ENCODE measurements at places on chromosomes 4 and X. TPM values are rescaled to one million over a fixed set of nuclear protein-coding genes. Genes with fewer than 3 reads are reported as not detected.

CSAG2 gene
- total RNA-seq = not detected

GRCh38 chr4:159446266-159446976 is 343.5 kb downstream of the RAPGEF2 start:
- H3K4me1 ChIP-seq = peaks cover 37% of the 10 kb centered on the region
- H3K4me3 ChIP-seq = peak overlapping the region; percentile 49
- H3K27ac ChIP-seq = peak overlapping the region; percentile 74
- peak; percentile 76 for DNase-seq
- no peaks in the 10 kb centered on the region for H3K36me3 ChIP-seq

DNA sequence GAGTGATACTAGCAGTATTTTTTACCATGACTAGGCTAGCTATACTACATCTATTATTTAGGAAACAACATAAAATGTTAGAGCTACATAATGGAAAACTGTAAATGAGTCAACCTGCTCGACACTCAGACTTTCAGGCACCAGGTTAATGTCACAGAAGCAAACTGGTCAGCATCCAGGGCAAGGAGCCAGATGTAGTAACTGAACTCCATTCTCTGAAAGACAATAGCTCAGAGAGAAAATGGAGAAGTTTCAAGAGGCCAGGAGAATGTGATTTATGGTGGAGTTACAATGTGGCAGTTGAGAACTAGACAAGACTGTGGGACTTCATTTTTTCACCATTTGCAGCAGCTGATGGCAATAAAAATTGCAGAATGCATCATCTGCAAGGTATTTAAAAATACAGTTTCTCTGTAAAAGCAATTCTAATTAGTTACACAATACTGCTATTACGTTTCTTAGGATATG is 342.7 kb upstream of the PABPC4L start:
- peak overlapping the region; percentile 50 for H3K4me3 ChIP-seq
- no peaks in the 10 kb centered on the region for H3K27me3 ChIP-seq
- H3K36me3 ChIP-seq = peaks cover 31% of the 10 kb centered on the region

GRCh38 chr4:128810331-128810870 is 901 bp downstream of the JADE1 start:
- no peaks in the 10 kb centered on the region for H3K36me3 ChIP-seq
- peaks cover 2% of the 10 kb centered on the region for H3K27me3 ChIP-seq
- H3K4me3 ChIP-seq = peak overlapping the region; percentile 97
- DNase-seq = no peak
- H3K4me1 ChIP-seq = peaks cover 25% of the 10 kb centered on the region

GRCh38 chrX:153970357-153971123 is 1.1 kb downstream of the HCFC1 start:
- peaks cover 13% of the 10 kb centered on the region for H3K36me3 ChIP-seq
- H3K27ac ChIP-seq = peak overlapping the region; percentile 100
- peaks cover 39% of the 10 kb centered on the region for H3K4me1 ChIP-seq
- peak; percentile 39 for DNase-seq
- H3K4me3 ChIP-seq = peak overlapping the region; percentile 99

- H3K36me3 ChIP-seq = no peaks in the 10 kb centered on the region
- peaks cover 7% of the 10 kb centered on the region for H3K4me1 ChIP-seq
- DNase-seq = no peak
- no peak overlapping the region for H3K27ac ChIP-seq
- peaks cover 2% of the 10 kb centered on the region for H3K27me3 ChIP-seq
Observed at GRCh38 chr4:185672151-185672550, 136.8 kb upstream of the PDLIM3 start.

DNA sequence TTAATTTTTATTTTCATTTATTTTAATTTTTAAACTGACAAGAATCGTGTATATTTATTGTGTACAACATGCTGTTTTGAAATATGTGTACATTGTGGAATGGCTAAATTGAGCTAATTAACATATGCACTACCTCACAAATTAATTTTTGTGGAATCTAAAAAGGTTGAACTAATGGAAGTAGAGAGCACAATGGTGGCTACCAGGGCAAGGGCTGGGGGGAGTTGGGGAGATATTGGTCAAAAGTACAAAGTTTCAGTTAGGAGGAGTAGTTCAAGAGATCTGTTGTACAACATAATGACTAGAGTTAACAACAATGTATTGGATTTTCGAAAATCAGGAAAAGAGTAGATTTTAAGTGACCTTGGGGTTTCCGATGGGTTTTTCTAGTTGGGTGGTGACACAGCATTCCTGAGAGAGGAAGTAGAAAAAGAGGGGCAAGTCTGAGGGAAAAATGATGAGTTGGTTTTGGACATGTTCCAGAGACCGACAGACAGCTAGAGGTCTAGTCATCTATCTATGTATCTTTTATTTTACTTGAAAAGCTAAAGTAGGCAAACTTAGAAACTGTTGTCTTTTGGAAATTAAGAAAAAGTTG is 23.2 kb downstream of the APOO start:
- peak overlapping the region; percentile 84 for H3K4me3 ChIP-seq
- DNase-seq = peak; percentile 32

CFP gene
- total RNA-seq = 0.22 TPM

SNX25 gene
- 39.2 TPM for total RNA-seq

DNA sequence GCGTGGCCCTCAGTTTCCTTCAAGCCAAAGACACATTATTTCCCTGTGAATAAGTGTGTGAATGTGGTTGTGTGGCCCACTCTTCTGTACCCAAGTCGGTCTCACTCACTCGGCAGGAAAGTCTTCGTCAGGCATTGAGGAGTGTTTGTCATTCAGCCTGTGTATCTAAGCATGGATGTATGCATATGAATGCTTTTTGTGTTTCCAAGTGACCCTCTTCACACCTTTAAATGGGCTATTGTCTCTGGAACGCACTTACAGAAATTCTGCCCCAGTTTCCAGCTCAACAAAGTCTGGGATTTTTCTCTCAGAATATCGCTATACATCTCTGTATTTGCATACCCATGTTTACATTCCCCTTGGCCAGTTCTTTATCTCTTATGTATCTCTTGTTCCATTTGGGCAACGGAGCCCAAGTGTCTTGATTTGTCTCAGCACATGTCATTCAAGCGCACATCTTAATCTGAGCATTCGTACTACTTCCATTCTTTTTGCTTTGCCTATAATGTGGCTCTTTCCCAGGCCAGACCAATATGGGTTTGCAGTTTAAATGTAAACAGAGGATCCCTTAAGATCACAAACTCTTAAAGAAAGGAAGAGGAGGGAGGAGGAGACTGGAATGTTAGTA is 4.8 kb downstream of the BCOR start:
- H3K27me3 ChIP-seq = no peaks in the 10 kb centered on the region
- DNase-seq = no peak
- no peaks in the 10 kb centered on the region for H3K36me3 ChIP-seq
- H3K4me3 ChIP-seq = no peak overlapping the region
- H3K4me1 ChIP-seq = peaks cover 40% of the 10 kb centered on the region
- H3K27ac ChIP-seq = no peak overlapping the region

SPP1 gene
- total RNA-seq = 6.7 TPM

GAB3 gene
- total RNA-seq = 0.23 TPM

DNA sequence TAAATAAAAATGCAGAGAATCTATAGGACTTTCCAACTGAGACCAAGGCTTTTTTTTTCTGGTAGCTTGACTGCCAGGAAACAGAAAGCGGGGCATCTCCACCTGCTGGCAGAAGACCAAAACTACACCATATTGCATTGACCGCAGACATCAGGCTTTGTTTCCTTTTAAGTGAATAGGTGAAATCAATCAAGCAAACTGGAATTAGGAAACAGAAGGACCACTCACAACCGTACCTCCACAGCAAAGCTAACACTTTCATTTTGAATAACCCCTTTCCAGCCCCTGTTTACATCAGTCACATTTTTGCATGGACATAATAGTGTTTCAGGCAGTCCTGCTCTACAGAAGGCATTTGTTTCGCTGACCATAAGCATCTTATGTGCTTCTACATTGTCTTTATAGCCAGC is 218.2 kb downstream of the IDS start:
- DNase-seq = no peak
- no peaks in the 10 kb centered on the region for H3K36me3 ChIP-seq
- no peak overlapping the region for H3K4me3 ChIP-seq
- no peaks in the 10 kb centered on the region for H3K4me1 ChIP-seq
- no peak overlapping the region for H3K27ac ChIP-seq

WDR17 gene
- total RNA-seq = not detected

DNA sequence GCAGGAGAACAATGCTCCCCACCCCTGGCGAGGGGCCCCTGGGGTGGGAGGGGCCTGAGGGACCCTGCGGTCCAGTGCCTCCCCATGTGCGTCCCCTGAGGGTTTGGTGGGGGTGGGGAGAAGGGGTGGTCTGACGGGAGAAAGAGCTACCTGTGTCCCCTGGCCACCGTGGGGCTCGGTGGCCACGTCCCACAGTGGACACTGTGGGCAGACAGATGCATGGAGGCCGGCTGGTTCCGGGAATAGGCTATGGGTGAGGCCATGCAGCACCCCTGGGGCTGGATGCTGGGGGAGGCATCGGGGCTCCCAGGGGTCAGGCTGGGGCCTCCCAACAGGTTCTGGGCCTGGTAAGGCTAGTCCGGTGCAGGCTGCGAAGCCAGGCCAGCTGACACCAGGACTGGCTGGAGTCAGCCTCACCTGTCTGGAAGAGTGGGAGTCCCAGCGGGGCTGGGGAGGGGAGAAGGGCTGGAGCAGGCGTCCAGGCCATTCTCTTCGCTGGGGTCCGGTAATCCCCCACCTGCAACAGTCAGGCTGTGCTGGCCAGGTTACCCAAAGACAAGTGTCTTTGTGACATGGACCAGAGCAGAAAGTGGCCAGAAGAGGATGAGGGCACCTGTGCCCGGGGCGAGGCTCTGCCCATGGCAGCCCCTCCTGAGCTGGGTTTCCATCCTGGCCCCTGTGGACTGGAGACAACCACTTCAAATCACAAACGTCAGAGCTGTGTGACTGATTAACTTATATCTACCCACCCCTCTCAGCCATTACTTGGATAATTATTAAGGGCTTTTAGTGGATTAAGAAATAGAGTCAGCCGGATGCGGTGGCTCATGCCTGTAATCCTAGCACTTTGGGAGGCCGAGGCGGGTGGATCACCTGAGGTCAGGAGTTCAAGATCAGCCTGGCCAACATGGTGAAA is 1.4 kb upstream of the FAM53A start:
- no peak overlapping the region for H3K27ac ChIP-seq
- peaks cover 13% of the 10 kb centered on the region for H3K4me1 ChIP-seq
- H3K36me3 ChIP-seq = peaks cover 3% of the 10 kb centered on the region

GRCh38 chr4:47711183-47711582 is 126.7 kb downstream of the CORIN start:
- DNase-seq = no peak
- peaks cover 23% of the 10 kb centered on the region for H3K27me3 ChIP-seq
- no peaks in the 10 kb centered on the region for H3K4me1 ChIP-seq
- H3K27ac ChIP-seq = no peak overlapping the region
- H3K36me3 ChIP-seq = no peaks in the 10 kb centered on the region

- peak overlapping the region; percentile 43 for H3K4me3 ChIP-seq
- H3K27me3 ChIP-seq = no peaks in the 10 kb centered on the region
- no peak overlapping the region for H3K27ac ChIP-seq
- no peaks in the 10 kb centered on the region for H3K4me1 ChIP-seq
- DNase-seq = peak; percentile 52
Observed at GRCh38 chrX:30735839-30736238, 82.6 kb downstream of the GK start.

DNA sequence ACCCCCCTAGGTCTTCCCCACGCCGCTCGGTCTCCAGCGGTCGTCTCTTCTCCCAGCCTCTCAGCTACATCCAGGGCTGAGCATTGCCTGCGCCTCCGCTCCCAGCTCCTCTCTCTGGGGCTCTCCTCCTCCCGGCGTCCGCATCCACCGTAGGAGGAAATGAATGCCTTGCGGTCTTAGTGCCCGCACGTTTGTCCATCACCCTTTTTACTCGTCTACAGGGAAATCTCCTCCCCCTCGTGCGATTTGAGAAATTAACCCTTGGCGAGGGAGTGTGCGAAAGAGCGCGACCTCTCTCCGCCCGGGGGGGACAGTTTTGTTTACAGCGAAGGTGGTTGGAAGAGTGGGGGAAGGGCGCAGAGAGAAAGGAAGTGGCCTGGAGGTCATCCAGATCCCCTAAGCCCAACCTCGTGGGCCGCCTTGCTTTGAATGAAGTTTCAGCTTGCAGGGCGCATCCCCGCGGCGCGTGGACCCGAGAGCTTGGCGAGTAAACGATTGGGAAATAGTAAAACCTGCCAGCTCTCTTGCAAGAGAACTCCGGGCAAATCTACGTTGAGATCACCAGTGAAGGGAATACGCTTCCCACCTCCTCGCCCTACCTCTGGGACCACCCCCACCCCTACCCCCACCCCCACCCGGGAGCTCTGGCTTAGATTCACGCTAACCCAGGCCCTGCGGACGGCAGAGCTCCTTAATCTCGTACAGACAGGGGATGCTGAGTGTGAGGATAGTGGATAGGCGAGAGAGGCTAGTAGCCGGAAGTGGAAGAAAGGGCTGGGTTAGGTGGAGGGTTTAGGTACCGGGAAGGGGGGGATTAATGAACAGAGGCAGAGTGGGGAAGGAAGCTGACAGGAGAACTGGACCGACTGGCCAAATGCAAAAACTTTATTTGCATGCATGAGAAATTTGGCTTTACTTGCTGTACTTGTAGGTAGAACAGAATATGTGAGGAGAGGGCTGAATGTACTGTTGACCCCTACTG is at the start of gene ELOVL6:
Gene ELOVL6, minus strand, starts transcription at position 181 of the 982 bp plus-strand sequence. CDS start 280 bp downstream, outside the sequence.
- H3K4me1 ChIP-seq = peaks cover 24% of the 10 kb centered on the region
- peak within 1 kb of the TSS; percentile 84 for H3K27ac ChIP-seq
- H3K27me3 ChIP-seq = peaks cover 6% of the 10 kb centered on the region
- no peaks in the 10 kb centered on the region for H3K36me3 ChIP-seq

DNA sequence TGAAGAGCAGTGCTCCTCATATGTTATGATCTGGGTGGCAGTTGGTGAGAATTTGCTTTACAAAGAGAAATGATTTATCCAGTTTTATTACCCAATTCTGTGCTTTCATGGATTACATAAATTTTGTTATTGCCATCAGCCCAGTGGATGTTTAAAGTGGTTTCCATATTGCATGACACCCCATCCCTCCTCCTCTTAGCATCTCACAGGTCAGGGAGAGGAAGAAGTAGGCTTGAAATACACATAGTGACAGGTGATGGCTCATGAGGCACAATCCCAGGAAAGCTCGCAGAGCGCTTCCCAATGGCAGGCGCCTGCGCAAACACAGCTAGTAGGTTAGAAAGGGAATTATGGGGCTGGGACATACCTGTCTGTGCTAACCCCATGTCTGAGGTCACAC is 47.7 kb upstream of the GATB start:
- no peak overlapping the region for H3K4me3 ChIP-seq
- H3K27ac ChIP-seq = peak overlapping the region; percentile 98
- H3K36me3 ChIP-seq = peaks cover 8% of the 10 kb centered on the region

Measured in HFFc6 (cell line).